ENCODE measurements at places on chromosomes 7 and 10.

GRCh38 chr7:40870108-40870507 lies 735.3 kb downstream of the SUGCT start:
- H3K4me3 ChIP-seq, result no peak overlapping the region
- H3K36me3 ChIP-seq, result no peaks in the 10 kb centered on the region
- DNase-seq, result no peak
- no peak overlapping the region for H3K27ac ChIP-seq
- no peaks in the 10 kb centered on the region for H3K4me1 ChIP-seq

- H3K27me3 ChIP-seq, result no peaks in the 10 kb centered on the region
- no peak overlapping the region for H3K4me3 ChIP-seq
- no peaks in the 10 kb centered on the region for H3K4me1 ChIP-seq
- H3K36me3 ChIP-seq, result no peaks in the 10 kb centered on the region
Observed at GRCh38 chr10:81213370-81213769, 661.6 kb upstream of the NRG3 start.

- no peak for DNase-seq
- no peaks in the 10 kb centered on the region for H3K36me3 ChIP-seq
- no peak overlapping the region for H3K27ac ChIP-seq
- no peaks in the 10 kb centered on the region for H3K4me1 ChIP-seq
- H3K4me3 ChIP-seq, result no peak overlapping the region
Observed at GRCh38 chr7:110898516-110898915, 192.4 kb upstream of the LRRN3 start.

GRCh38 chr10:99329554-99330346 lies 594 bp downstream of the CNNM1 start:
- H3K4me3 ChIP-seq, result no peak overlapping the region
- no peaks in the 10 kb centered on the region for H3K36me3 ChIP-seq
- H3K27me3 ChIP-seq, result peaks cover 3% of the 10 kb centered on the region
- H3K4me1 ChIP-seq, result no peaks in the 10 kb centered on the region
- no peak for DNase-seq

GRCh38 chr7:148265896-148266295 lies 324.7 kb upstream of the C7orf33 start:
- peaks cover 1% of the 10 kb centered on the region for H3K27me3 ChIP-seq
- no peak overlapping the region for H3K4me3 ChIP-seq
- no peaks in the 10 kb centered on the region for H3K36me3 ChIP-seq
- no peak for DNase-seq
- H3K4me1 ChIP-seq, result no peaks in the 10 kb centered on the region
- H3K27ac ChIP-seq, result no peak overlapping the region

- H3K27ac ChIP-seq, result no peak overlapping the region
- H3K4me1 ChIP-seq, result no peaks in the 10 kb centered on the region
- no peak for DNase-seq
- H3K36me3 ChIP-seq, result no peaks in the 10 kb centered on the region
Observed at GRCh38 chr10:69650589-69651261, 20.7 kb downstream of the FAM241B start.

- H3K4me1 ChIP-seq, result peaks cover 5% of the 10 kb centered on the region
- no peaks in the 10 kb centered on the region for H3K36me3 ChIP-seq
- no peak overlapping the region for H3K4me3 ChIP-seq
- no peak for DNase-seq
- H3K27me3 ChIP-seq, result no peaks in the 10 kb centered on the region
- H3K27ac ChIP-seq, result no peak overlapping the region
Observed at GRCh38 chr10:113665806-113666354, 2.0 kb upstream of the NRAP start.

DNA sequence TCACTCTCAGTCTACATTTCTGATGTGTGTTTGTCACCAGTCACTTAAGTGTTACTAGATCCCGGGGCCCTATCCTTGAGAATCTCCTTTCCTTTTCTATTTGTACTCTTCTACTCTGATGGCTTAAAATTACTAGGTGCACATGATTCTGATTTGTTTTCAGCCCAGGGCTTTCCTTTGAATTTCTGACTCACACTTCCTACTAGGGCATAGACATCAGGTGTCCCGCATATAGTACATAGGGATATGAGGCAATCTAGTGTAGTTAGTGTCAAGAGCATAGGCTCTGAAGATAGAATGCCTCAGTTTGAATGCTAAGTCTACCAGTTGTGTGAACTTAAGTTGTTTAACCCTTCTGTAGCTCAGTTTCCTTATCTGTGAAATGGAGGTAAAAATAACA lies 49.4 kb upstream of the LRRN3 start:
- no peaks in the 10 kb centered on the region for H3K4me1 ChIP-seq
- H3K4me3 ChIP-seq, result no peak overlapping the region
- DNase-seq, result no peak
- no peaks in the 10 kb centered on the region for H3K27me3 ChIP-seq
- H3K36me3 ChIP-seq, result no peaks in the 10 kb centered on the region

DNA sequence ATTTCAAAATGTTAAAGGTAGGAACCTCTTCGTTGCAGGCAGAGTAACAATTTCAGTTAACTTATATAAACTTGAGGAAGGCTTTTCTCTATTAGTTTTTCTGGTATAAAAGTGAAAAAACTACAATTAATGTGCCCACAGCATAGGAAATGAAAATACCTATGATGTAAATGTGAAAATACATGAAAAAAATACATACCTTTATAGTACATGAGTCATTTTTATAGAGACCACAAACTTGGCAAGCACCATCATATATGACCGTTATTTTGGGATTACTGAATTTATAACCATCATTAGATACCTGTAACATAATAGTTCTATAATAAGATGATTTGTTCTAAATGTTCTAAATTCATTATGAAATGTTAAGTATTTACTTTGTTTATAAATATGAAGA lies 42.7 kb downstream of the VWDE start:
- DNase-seq, result no peak
- no peaks in the 10 kb centered on the region for H3K4me1 ChIP-seq
- H3K27me3 ChIP-seq, result no peaks in the 10 kb centered on the region
- H3K36me3 ChIP-seq, result no peaks in the 10 kb centered on the region

GRCh38 chr7:70778585-70778984 lies 353.4 kb upstream of the GALNT17 start:
- no peak for DNase-seq
- peaks cover 14% of the 10 kb centered on the region for H3K4me1 ChIP-seq
- peak overlapping the region; percentile 9 for H3K27ac ChIP-seq
- H3K36me3 ChIP-seq, result peaks cover 35% of the 10 kb centered on the region
- H3K27me3 ChIP-seq, result no peaks in the 10 kb centered on the region
- no peak overlapping the region for H3K4me3 ChIP-seq

GRCh38 chr7:98681511-98681910 lies 64.4 kb downstream of the NPTX2 start:
- H3K27ac ChIP-seq, result no peak overlapping the region
- H3K27me3 ChIP-seq, result no peaks in the 10 kb centered on the region
- no peaks in the 10 kb centered on the region for H3K36me3 ChIP-seq
- DNase-seq, result no peak
- no peak overlapping the region for H3K4me3 ChIP-seq

DNA sequence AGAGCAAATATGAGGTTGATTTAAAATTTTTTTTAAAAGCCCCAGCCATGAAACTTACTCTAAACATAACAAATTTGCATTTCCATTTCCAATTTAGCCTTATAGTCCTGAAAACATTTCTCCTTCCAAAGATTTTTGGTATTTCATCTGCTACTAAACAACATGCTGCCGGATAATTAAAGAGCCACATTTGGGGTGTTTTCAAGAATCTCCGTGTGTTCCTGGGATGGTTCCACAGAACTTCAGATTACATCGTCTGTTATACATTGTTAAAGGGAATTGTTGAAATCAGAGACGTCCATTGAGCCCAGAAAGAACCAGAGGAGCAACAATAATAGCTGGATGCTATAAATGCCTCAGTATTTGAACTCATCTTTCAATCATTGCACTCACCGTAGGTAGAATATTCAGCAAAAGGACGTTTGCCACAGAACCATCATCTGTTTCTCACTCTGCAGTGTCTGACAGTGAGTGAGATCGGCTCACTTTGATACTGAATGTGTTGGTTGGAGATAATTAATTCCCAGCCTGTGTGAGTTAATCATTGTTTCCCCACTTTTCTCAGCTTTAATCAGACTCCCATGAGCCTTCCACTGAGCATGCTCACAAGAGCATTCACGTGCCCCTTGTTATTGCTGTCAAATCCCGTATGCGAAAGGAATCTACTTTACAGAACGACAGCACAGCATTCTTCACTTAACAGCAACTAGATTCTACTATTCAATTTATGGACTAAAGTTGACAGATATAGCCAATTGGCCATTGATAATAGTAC lies 128.4 kb upstream of the PALS2 start:
- H3K4me1 ChIP-seq, result peaks cover 12% of the 10 kb centered on the region
- H3K4me3 ChIP-seq, result no peak overlapping the region
- no peak for DNase-seq
- H3K36me3 ChIP-seq, result no peaks in the 10 kb centered on the region

- no peaks in the 10 kb centered on the region for H3K4me1 ChIP-seq
- H3K36me3 ChIP-seq, result no peaks in the 10 kb centered on the region
- no peak overlapping the region for H3K4me3 ChIP-seq
- H3K27me3 ChIP-seq, result no peaks in the 10 kb centered on the region
Observed at GRCh38 chr7:94350734-94351133, 44.0 kb upstream of the COL1A2 start.

- no peaks in the 10 kb centered on the region for H3K27me3 ChIP-seq
- no peak overlapping the region for H3K27ac ChIP-seq
- no peaks in the 10 kb centered on the region for H3K4me1 ChIP-seq
- no peak overlapping the region for H3K4me3 ChIP-seq
- H3K36me3 ChIP-seq, result no peaks in the 10 kb centered on the region
Observed at GRCh38 chr7:94998266-94999068, 91.1 kb downstream of the PPP1R9A start.

- no peak for DNase-seq
- H3K36me3 ChIP-seq, result peaks cover 30% of the 10 kb centered on the region
- no peak overlapping the region for H3K27ac ChIP-seq
- H3K4me3 ChIP-seq, result no peak overlapping the region
- H3K4me1 ChIP-seq, result no peaks in the 10 kb centered on the region
Observed at GRCh38 chr10:78002541-78003288, 26.6 kb downstream of the POLR3A start.

DNA sequence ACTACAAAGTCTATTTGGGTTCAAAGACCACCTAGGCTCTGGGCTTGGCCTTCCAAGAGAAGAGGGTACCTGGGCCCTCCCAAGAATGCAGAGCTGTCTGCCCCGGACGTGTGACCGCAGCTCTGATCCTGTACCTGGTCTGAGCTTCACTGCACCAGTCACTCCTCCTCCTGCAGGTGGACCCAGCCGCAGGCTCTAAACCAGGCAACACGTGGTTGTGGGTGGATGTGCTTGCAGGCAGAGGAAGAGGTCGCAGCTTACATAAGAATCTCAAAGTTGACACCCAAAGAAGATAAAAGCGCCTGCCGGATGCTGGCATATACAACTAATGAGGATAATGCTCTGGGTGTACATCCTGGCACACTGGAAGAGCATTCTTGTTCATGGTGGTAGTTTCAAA lies 9.4 kb upstream of the PFKP start:
- H3K27me3 ChIP-seq, result no peaks in the 10 kb centered on the region
- no peak for DNase-seq
- H3K27ac ChIP-seq, result no peak overlapping the region
- H3K4me1 ChIP-seq, result no peaks in the 10 kb centered on the region
- no peak overlapping the region for H3K4me3 ChIP-seq

DNA sequence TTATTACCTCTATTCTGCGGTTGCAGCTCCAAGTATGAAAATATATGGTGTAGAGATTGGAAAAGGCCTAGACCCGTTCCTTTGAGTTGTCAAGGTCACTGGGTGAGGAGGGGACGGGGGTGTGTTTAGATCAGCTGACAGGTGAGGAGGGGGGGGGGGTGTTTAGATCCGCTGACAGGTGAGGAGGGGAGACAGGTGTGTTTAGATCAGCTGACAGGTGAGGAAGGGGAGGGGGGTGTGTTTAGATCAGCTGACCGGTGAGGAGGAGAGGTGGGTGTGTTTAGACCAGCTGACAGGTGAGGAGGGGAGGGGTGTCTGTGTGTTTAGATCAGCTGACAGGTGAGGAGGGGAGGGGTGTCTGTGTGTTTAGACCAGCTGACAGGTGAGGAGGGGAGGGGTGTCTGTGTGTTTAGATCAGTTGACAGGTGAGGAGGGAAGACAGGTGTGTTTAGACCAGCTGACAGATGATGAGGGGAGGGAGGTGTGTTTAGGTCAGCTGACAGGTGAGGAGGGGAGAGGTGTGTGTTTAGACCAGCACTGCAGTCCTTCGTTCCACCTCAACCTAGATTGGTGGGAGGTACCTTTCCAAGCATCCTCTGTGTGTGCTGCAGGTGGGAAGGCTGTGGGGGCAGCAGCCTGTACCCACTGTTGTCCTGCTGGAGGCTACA lies 655.0 kb upstream of the ADARB2 start:
- no peaks in the 10 kb centered on the region for H3K27me3 ChIP-seq
- DNase-seq, result no peak
- H3K27ac ChIP-seq, result no peak overlapping the region
- H3K36me3 ChIP-seq, result no peaks in the 10 kb centered on the region
- no peak overlapping the region for H3K4me3 ChIP-seq

DNA sequence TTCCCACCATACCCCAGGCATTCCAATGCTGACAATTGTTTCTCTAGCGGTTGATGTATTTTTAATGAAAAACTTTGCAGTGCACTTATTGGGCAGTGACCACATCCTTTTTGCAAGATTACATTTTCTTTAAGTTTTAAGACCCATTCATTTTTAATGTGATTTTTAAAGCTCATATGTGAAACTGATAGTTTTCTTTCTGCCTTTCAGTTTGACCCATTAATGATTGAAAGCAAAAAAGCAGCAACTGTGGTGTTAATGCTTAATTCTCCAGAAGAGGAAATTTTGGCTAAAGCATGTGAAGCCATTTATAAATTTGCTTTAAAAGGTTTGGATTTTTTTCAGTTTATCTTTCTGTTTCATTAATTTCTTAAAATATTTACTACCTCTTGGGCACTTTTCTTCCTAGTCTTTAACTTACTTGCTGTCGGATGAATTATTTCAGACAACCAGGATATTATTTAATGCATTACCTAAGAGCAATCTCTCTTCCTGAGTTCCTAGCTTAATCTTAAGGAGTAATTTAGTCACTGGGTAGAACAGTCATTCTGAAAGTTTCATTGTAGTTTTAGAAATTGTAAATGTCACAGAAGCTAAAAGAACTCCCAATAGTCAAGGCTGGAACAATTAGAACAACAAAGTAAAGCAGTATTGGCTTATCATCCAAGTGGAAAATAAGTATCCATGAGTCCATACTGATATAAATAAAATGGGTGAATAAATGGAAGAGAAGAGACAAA lies 18.3 kb downstream of the ARMC3 start:
- H3K4me1 ChIP-seq, result peaks cover 3% of the 10 kb centered on the region
- H3K27ac ChIP-seq, result no peak overlapping the region
- DNase-seq, result peak; percentile 24
- H3K4me3 ChIP-seq, result no peak overlapping the region
- no peaks in the 10 kb centered on the region for H3K27me3 ChIP-seq

- no peaks in the 10 kb centered on the region for H3K27me3 ChIP-seq
- no peak overlapping the region for H3K4me3 ChIP-seq
- no peak for DNase-seq
- H3K36me3 ChIP-seq, result no peaks in the 10 kb centered on the region
Observed at GRCh38 chr10:114893251-114893650, 44.7 kb upstream of the TRUB1 start.

- H3K27ac ChIP-seq, result no peak overlapping the region
- H3K36me3 ChIP-seq, result no peaks in the 10 kb centered on the region
- no peaks in the 10 kb centered on the region for H3K4me1 ChIP-seq
- DNase-seq, result no peak
Observed at GRCh38 chr7:71300603-71301002, 168.7 kb downstream of the GALNT17 start.

GRCh38 chr7:100493476-100494264 lies 9.9 kb downstream of the NYAP1 start:
- DNase-seq, result no peak
- H3K4me1 ChIP-seq, result 0 out of 2 replicates have a peak, but pooled peaks cover 4% of the 10 kb centered on the region
- H3K4me3 ChIP-seq, result peak overlapping the region; percentile 53
- no peaks in the 10 kb centered on the region for H3K27me3 ChIP-seq
- no peak overlapping the region for H3K27ac ChIP-seq
- no peaks in the 10 kb centered on the region for H3K36me3 ChIP-seq
